ENCODE measurements at places on chromosomes 4 and X. TPM values are rescaled to one million over a fixed set of nuclear protein-coding genes. Genes with fewer than 3 reads are reported as not detected.
A peak's percentile ranks its signal among the peaks of the same experiment; 100 is the strongest.

- no peaks in the 10 kb centered on the region for H3K27me3 ChIP-seq
- H3K27ac ChIP-seq = no peak overlapping the region
- DNase-seq = no peak
- H3K4me3 ChIP-seq = no peak overlapping the region
- peaks cover 8% of the 10 kb centered on the region for H3K36me3 ChIP-seq
Measured at GRCh38 chr4:140695483-140695882, 60.7 kb downstream of the TBC1D9 start.

- H3K36me3 ChIP-seq = no peaks in the 10 kb centered on the region
- no peaks in the 10 kb centered on the region for H3K4me1 ChIP-seq
- H3K27me3 ChIP-seq = peaks cover 11% of the 10 kb centered on the region
- no peak overlapping the region for H3K4me3 ChIP-seq
Measured at GRCh38 chr4:6420036-6420435, 52.4 kb downstream of the PPP2R2C start.

GRCh38 chrX:20284444-20284843 is 17.7 kb upstream of the RPS6KA3 start:
- no peak overlapping the region for H3K4me3 ChIP-seq
- no peaks in the 10 kb centered on the region for H3K27me3 ChIP-seq
- no peak overlapping the region for H3K27ac ChIP-seq
- DNase-seq = no peak
- H3K4me1 ChIP-seq = peaks cover 7% of the 10 kb centered on the region
- H3K36me3 ChIP-seq = no peaks in the 10 kb centered on the region

- DNase-seq = peak; percentile 2
- no peak overlapping the region for H3K4me3 ChIP-seq
- no peak overlapping the region for H3K27ac ChIP-seq
- no peaks in the 10 kb centered on the region for H3K27me3 ChIP-seq
- no peaks in the 10 kb centered on the region for H3K36me3 ChIP-seq
Measured at GRCh38 chrX:108582151-108582550, 142.5 kb downstream of the COL4A5 start.

- no peaks in the 10 kb centered on the region for H3K27me3 ChIP-seq
- H3K4me3 ChIP-seq = no peak overlapping the region
- peaks cover 3% of the 10 kb centered on the region for H3K36me3 ChIP-seq
- no peak overlapping the region for H3K27ac ChIP-seq
- H3K4me1 ChIP-seq = no peaks in the 10 kb centered on the region
- DNase-seq = no peak
Measured at GRCh38 chr4:6616087-6616995, 24.1 kb upstream of the MRFAP1 start.

DNA sequence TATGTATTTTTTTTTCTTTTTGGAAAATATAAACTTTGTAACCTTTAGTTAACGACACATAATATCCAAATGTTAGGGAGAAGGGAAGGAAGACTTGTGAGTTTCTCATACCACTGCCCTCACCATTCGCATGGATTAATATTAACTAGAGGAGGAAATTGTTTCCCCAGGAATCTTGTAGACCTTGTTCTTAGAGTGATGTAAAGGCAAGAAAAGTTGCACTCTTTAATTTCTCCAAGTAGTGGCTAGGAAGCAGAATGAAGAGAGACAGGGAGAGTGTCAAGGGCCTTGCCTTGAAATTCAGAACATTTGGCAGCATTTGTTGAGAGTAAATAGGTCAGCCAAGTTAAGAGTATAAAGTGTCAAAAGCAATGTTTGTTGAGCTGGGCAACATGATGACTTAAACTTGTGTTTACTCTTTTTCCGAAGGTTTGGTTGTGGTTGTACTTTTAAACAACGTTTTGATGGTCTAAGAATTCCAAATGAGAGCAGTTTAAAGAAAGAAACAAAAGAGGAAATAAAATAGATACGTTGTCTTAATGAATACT is 105.7 kb downstream of the TENM3 start:
- H3K4me1 ChIP-seq = no peaks in the 10 kb centered on the region
- no peaks in the 10 kb centered on the region for H3K27me3 ChIP-seq
- no peak overlapping the region for H3K4me3 ChIP-seq
- no peaks in the 10 kb centered on the region for H3K36me3 ChIP-seq
- no peak for DNase-seq

DNA sequence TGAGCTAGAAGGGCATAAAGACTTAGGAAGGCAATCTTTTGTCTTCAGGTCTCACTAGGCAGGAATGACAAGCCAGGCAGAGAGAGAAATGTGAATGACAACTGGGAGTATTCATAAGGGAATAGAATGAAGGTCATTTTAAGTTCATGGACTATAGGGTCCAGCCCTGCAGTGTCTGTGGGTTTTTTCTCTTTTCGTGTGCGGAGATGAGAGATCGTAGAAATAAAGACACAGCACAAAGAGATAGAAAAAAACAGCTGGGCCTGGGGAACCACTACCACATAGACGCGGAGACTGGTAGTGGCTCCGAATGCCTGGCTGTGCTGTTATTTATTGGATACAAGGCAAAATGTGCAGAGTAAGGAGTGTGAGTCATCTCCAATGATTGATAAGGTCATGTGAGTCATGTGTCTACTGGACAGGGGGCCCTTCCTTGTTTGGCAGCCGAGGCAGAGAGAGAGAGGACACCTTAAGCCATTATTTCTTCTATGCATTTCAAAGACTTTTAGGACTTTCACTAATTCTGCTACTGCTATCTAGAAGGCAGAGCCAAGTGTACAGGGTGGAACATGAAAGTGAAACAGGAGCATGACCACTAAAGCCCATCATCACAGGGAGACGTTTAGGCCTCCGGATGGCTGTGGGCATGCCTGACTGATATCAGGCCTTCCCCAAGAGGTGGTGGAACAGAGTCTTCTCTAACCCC is 921.8 kb upstream of the PCDH10 start:
- H3K36me3 ChIP-seq = no peaks in the 10 kb centered on the region
- peaks cover 8% of the 10 kb centered on the region for H3K4me1 ChIP-seq
- peak; percentile 52 for DNase-seq
- H3K4me3 ChIP-seq = peak overlapping the region; percentile 41
- H3K27ac ChIP-seq = no peak overlapping the region

DNA sequence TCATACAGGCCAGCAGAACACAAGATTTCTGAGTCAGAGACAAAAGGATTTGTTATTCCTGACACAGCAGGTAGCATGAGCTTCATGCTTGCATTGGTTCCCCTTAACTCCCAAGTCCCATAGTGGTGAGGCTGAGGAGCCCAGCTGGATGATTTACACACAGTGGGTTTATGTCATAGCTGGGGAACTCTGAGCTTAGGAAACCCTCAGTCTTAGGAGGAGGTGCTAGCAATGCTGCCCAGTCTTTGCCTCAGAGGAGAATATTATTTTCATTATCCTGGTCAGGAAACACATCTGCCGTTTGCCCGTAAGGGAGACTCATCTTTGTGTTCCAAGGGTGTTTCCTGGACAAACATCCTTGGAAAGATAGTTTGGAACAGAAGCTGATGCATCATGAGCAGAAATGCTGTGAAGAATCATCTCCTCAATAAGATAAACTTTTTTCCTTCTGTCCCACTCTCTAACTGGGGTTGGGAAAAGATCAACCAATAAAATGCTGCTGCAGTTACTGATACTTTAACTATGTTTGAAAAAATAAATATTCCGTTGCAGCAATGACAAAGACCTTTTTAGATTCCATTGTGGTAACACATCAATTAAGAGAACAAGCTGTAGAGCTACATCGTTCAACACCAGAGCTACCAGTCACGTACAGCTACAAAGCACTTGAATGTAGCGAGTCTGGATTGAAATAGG is 146.8 kb downstream of the DCLK2 start:
- no peak overlapping the region for H3K4me3 ChIP-seq
- H3K36me3 ChIP-seq = no peaks in the 10 kb centered on the region
- H3K27ac ChIP-seq = no peak overlapping the region
- DNase-seq = no peak
- H3K4me1 ChIP-seq = no peaks in the 10 kb centered on the region
- no peaks in the 10 kb centered on the region for H3K27me3 ChIP-seq

GRCh38 chrX:7076245-7076661 is 71.3 kb upstream of the STS start:
- no peaks in the 10 kb centered on the region for H3K36me3 ChIP-seq
- no peak for DNase-seq

GRCh38 chrX:101507372-101507771 is 22.1 kb downstream of the ARMCX4 start:
- H3K4me1 ChIP-seq = no peaks in the 10 kb centered on the region
- DNase-seq = no peak
- H3K4me3 ChIP-seq = no peak overlapping the region
- no peaks in the 10 kb centered on the region for H3K27me3 ChIP-seq
- no peak overlapping the region for H3K27ac ChIP-seq

- H3K27ac ChIP-seq = no peak overlapping the region
- H3K4me3 ChIP-seq = no peak overlapping the region
- H3K4me1 ChIP-seq = no peaks in the 10 kb centered on the region
- no peaks in the 10 kb centered on the region for H3K36me3 ChIP-seq
- no peak for DNase-seq
Measured at GRCh38 chr4:90926957-90927356, 799.8 kb downstream of the CCSER1 start.

GRCh38 chrX:9476810-9477575 is 12.1 kb downstream of the TBL1X start:
- peaks cover 72% of the 10 kb centered on the region for H3K4me1 ChIP-seq
- no peaks in the 10 kb centered on the region for H3K36me3 ChIP-seq
- peak overlapping the region; percentile 18 for H3K27ac ChIP-seq

GRCh38 chr4:122541996-122542395 is 78.9 kb downstream of the IL21 start:
- no peak overlapping the region for H3K27ac ChIP-seq
- no peaks in the 10 kb centered on the region for H3K36me3 ChIP-seq
- H3K4me1 ChIP-seq = no peaks in the 10 kb centered on the region
- no peak for DNase-seq

DNA sequence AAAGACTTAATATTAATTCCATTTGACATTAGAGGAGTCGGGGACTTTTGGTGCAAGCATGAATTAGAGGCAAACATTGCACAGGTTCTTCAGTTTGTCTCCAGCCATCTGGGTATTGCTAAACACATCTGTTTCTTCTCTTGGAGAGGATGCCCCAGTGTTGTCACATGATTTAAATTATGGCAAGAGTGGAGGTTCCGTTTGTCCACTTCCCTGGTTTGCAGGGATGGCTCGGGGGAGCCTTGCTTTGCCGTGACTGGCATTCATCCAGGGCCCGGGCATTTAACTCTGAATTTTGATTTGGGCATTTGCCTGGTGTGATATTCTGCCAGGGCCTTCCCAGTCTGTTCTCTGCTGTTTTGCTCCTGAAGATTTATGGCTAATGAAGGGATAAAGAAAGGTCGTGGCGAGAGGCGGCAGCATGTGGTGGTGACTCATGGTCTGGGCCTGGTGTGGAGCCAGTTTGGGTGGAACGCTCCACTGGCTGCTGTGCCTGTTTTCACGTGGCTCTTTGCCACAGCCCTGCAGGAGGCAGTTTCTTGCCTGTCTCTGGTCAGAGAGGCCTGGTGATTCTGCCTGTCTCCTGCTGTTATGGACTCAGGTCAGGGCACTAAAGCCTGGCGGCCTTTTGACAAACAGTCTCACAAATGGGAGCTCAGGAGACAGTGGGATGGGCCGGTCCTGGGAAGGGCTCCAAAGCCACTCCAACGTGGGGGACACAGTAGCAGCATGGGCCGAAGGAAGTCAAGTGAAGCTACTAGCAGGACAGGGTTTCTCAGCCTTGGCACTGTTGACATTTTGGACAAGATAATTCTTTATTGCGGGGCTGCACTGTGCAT is 99.4 kb upstream of the PGRMC2 start:
- H3K4me3 ChIP-seq = no peak overlapping the region
- no peaks in the 10 kb centered on the region for H3K36me3 ChIP-seq
- no peaks in the 10 kb centered on the region for H3K4me1 ChIP-seq

DNA sequence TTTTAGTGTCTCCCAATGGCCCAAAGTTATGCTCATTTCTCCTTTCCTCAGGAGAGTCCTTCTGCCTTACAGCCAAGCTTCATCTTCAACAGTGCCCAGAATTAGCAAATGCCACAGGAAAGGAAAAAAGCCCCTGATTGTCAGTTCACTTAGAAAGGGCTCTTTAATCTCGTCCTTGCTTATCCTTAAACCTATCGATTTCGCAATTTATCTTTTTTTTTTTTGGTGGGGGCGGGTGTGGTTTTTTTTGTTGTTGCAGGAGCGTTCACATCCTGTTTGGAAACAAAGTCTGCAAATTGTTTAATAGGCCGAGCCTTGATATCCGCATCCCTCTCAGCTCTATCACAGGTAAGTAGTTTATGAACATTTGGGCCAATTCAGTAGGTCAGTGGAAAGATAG is 20.2 kb downstream of the TRPC5OS start:
- no peaks in the 10 kb centered on the region for H3K27me3 ChIP-seq
- DNase-seq = no peak
- H3K4me1 ChIP-seq = no peaks in the 10 kb centered on the region

- H3K4me1 ChIP-seq = no peaks in the 10 kb centered on the region
- H3K36me3 ChIP-seq = no peaks in the 10 kb centered on the region
- no peaks in the 10 kb centered on the region for H3K27me3 ChIP-seq
- no peak overlapping the region for H3K4me3 ChIP-seq
- DNase-seq = no peak
Measured at GRCh38 chr4:79281566-79282359, 44.1 kb downstream of the NAA11 start.

DNA sequence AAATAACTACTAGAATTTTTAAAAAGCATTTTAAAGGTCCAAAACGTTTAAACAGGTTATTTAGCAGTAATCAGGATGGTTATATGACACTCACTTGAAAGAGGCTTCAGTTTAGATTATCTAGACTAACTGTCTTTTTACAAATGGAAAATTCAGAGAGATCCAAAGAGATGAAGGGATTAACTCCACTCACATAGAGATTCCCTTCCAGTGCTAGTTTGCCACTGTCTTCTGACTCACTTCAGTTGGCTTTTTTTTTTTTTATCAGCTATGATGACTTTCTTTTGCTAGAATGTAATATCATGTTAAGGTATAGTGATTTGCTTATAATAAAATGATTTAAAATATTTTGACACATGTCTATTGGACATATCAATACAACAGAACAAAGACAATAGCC is 43.8 kb downstream of the GALNT7 start:
- no peak for DNase-seq
- H3K4me1 ChIP-seq = no peaks in the 10 kb centered on the region
- no peak overlapping the region for H3K27ac ChIP-seq
- H3K4me3 ChIP-seq = no peak overlapping the region
- no peaks in the 10 kb centered on the region for H3K27me3 ChIP-seq
- H3K36me3 ChIP-seq = no peaks in the 10 kb centered on the region

- no peaks in the 10 kb centered on the region for H3K4me1 ChIP-seq
- H3K4me3 ChIP-seq = no peak overlapping the region
- no peaks in the 10 kb centered on the region for H3K36me3 ChIP-seq
- H3K27ac ChIP-seq = no peak overlapping the region
Measured at GRCh38 chrX:106300656-106301055, 132.6 kb downstream of the PWWP3B start.

TEX13D gene
- not detected for total RNA-seq

GLRB gene
- total RNA-seq = 0.24 TPM

PDGFRA gene
- total RNA-seq = 0.04 TPM

ATP11C gene
- 16.0 TPM for total RNA-seq

CCSER1 gene
- total RNA-seq = not detected

MAGEA1 gene
- not detected for total RNA-seq

PABPC1L2B gene
- total RNA-seq = not detected
